ENCODE measurements at places on chromosomes 13 and 19. TPM values are rescaled to one million over a fixed set of nuclear protein-coding genes. Genes with fewer than 3 reads are reported as not detected.
A peak's percentile ranks its signal among the peaks of the same experiment; 100 is the strongest.

DNA sequence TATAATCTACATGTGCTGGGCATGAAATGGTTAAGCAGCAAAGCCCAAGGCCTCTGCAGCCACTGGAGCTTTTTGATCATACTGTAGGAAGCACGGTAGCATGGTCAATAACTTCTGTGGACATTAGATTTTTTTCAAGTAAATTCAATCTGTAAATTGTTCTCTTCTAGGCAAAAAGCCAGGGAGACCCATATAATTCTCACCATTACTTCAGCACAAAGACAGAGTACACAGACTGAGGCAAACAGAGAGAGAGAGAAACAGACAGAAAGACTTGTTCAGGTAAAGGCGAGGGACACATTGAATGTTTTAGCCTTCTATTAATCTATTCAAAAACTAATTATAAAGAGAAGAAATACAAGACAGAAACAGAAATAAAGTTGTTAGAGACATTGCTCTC lies 349.4 kb downstream of the RFC3 start:
- no peaks in the 10 kb centered on the region for H3K36me3 ChIP-seq
- H3K27ac ChIP-seq, result no peak overlapping the region
- no peak overlapping the region for H3K4me3 ChIP-seq
- H3K27me3 ChIP-seq, result peaks cover 4% of the 10 kb centered on the region

- no peaks in the 10 kb centered on the region for H3K36me3 ChIP-seq
- DNase-seq, result no peak
- no peak overlapping the region for H3K27ac ChIP-seq
Measured at GRCh38 chr13:91145571-91146205, 201.8 kb upstream of the MIR17HG start.

GRCh38 chr13:71618159-71618558 lies 248.8 kb downstream of the DACH1 start:
- no peaks in the 10 kb centered on the region for H3K27me3 ChIP-seq
- no peaks in the 10 kb centered on the region for H3K4me1 ChIP-seq
- no peak overlapping the region for H3K4me3 ChIP-seq
- H3K36me3 ChIP-seq, result no peaks in the 10 kb centered on the region
- no peak overlapping the region for H3K27ac ChIP-seq
- no peak for DNase-seq

DNA sequence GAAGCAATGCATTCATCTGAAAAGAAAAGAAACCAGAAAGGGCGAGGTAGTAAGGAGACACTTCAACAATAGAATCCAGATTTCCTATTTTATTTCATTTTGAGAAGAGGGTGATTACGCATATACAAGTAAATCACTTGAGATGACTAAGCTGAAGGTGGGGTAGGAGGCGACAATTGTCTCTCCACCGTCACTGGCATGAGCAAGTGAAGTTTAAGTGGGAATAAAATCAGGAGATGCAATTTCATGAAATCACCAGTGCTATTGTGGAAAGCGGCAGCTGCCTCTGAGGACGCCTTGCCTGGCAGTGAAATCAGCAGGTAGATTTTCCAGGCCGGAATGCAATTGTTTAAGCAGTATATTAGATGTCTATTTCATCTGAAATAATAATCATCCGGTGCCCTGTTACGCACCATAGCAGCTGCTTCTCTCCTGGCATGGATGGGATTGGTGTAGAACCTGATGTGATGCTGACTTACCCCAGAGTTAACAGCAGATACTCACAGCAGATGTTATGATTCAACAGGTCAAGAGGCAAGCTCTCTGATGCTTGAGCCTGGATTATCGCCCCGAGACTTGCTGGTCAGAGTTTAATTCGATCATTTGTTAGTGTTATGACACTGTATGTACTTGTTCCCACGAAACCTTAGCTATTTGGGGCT lies 64.3 kb downstream of the RASL11A start:
- no peak for DNase-seq
- no peaks in the 10 kb centered on the region for H3K27me3 ChIP-seq
- H3K27ac ChIP-seq, result no peak overlapping the region
- no peaks in the 10 kb centered on the region for H3K36me3 ChIP-seq

DNA sequence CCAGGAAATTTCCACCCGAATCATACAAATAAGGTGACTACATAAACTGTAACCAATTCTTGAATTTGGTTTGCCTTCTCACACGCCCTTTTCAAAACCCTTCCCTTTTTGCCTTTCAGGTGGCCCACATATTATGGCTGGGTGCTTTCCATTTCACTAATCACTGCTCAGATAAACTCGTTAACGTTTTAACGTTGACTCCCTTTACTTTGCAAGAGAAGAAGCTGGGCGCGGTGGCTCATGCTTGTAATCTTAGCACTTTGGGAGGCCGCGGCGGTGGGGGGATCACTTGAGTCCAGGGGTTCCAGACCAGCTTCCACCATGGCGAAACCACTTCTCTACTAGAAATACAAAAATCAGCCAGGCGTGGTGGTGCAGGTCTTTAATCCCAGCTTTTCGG lies 19.8 kb upstream of the ZNF91 start:
- peak overlapping the region; percentile 74 for H3K4me3 ChIP-seq
- peaks cover 5% of the 10 kb centered on the region for H3K36me3 ChIP-seq
- H3K4me1 ChIP-seq, result peaks cover 9% of the 10 kb centered on the region
- DNase-seq, result no peak
- H3K27me3 ChIP-seq, result peaks cover 34% of the 10 kb centered on the region

GRCh38 chr13:103772576-103772975 lies 706.4 kb upstream of the SLC10A2 start:
- no peak overlapping the region for H3K27ac ChIP-seq
- no peak for DNase-seq
- H3K4me1 ChIP-seq, result no peaks in the 10 kb centered on the region
- H3K27me3 ChIP-seq, result no peaks in the 10 kb centered on the region

DNA sequence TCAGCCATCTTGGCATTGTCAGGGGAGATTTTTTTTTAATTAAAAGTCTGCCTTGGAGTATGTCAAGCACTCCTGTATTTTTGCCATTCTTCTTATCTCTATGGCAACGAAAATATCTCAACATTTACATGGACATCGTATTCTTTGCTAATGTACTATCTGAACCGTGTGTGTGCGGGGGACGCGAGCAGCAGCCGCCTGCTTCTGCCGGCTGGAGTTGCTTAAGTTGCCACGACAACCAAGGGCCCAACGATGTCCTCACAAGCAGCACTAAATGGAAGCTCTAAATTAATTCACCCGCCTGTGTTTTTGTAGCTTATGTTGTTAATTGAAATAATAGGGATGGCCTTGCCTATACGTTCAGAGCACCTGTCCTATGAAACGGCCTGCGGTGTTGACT lies 309.5 kb downstream of the TEX29 start:
- peaks cover 3% of the 10 kb centered on the region for H3K27me3 ChIP-seq
- no peak for DNase-seq
- no peaks in the 10 kb centered on the region for H3K36me3 ChIP-seq
- no peaks in the 10 kb centered on the region for H3K4me1 ChIP-seq
- H3K4me3 ChIP-seq, result no peak overlapping the region
- no peak overlapping the region for H3K27ac ChIP-seq

DNA sequence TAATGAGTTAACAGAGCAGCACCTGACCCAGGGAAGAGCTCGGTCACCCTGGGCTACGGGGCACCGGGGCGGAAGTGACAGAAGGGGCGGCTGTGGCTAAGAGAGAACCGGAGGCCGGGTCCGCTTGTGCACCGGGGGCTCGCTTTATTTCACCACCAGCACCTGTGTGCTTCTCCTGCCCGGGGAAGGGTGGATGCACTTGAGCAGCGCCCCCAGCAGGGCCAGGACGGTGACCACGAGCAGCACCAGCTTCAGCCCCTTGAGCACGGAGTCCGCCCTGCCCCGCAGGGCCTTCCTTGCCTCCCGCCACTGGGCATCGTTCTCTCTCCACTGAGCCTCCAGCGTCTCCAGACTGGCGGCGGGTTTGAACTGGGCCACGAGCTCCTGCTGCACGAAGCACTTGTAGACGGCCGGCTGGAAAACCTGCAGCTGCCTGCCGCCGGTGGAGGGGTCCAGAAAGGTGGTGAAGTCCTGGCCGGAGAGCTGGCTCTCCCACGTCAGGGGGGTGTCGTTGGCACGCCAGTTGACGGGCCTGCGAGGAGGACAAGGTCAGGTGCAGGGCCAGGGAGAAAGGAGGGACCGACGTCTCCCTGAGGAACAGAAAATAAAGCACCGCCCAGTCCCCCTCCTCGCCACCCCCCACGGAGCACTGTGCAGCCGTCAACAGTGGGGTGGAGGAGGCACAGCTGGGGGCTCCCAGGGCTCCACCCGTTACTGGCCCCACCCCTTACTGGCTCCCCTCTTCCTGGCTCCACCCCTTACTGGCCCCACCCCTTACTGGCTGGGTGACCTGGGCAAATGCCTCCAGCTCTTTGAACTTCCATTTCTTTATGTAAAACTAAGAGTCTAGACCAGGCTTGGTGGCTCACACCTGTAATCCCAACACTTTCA lies 3.6 kb downstream of the FAM187B start:
- H3K27ac ChIP-seq, result no peak overlapping the region
- no peaks in the 10 kb centered on the region for H3K27me3 ChIP-seq
- H3K36me3 ChIP-seq, result no peaks in the 10 kb centered on the region
- DNase-seq, result no peak

- no peaks in the 10 kb centered on the region for H3K36me3 ChIP-seq
- H3K4me3 ChIP-seq, result no peak overlapping the region
- peaks cover 7% of the 10 kb centered on the region for H3K27me3 ChIP-seq
- H3K4me1 ChIP-seq, result no peaks in the 10 kb centered on the region
Measured at GRCh38 chr13:95650696-95651095, 6.2 kb upstream of the DZIP1 start.

- H3K36me3 ChIP-seq, result peaks cover 4% of the 10 kb centered on the region
- no peak overlapping the region for H3K27ac ChIP-seq
- DNase-seq, result no peak
- no peak overlapping the region for H3K4me3 ChIP-seq
Measured at GRCh38 chr19:33157906-33158305, 26.0 kb downstream of the WDR88 start.

DNA sequence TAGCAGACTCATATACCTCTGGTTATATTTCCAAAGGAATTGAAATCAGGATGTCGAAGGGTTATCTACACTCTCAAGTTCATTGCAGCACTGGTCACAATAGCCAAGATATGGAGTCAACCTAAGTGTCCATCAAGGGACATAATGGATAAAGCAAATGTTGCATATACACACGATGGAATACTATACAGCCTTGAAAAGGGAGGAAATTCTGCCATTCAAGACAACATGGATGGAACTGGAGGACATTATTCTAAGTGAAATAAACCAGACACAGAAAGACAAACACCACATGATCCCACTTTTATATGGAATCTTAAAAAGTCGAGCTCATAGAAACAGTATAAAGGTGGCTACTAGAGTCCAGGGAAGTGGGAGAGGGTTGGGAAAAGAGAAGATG lies 13.6 kb upstream of the ERCC1 start:
- H3K27ac ChIP-seq, result no peak overlapping the region
- DNase-seq, result no peak
- no peaks in the 10 kb centered on the region for H3K27me3 ChIP-seq
- H3K36me3 ChIP-seq, result no peaks in the 10 kb centered on the region

DNA sequence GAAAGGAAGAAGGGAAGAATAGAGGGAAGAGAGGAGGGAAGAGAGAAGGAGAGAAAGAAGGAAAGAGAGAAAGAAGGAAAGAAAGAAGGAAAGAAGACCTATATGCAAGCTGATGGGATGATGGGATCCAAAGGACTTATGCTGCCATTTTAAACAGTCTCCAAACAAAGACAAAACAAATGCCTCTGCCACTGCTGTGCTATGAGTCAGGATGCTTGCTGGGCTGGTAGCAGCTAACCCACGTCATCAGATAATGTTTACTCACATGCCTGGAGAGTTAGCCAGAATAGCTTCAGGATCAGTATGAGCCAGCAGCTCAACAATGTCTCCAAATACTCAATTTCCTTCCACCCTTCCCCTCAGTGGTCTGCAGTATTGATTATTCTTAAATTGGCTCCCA lies 12.0 kb upstream of the ZNF274 start:
- H3K4me1 ChIP-seq, result no peaks in the 10 kb centered on the region
- no peaks in the 10 kb centered on the region for H3K27me3 ChIP-seq
- H3K27ac ChIP-seq, result no peak overlapping the region
- peaks cover 9% of the 10 kb centered on the region for H3K36me3 ChIP-seq

- peaks cover 21% of the 10 kb centered on the region for H3K4me1 ChIP-seq
- DNase-seq, result no peak
- peak overlapping the region; percentile 51 for H3K27ac ChIP-seq
- peaks cover 86% of the 10 kb centered on the region for H3K36me3 ChIP-seq
- H3K27me3 ChIP-seq, result no peaks in the 10 kb centered on the region
Measured at GRCh38 chr19:35164418-35164817, 9.9 kb downstream of the FXYD5 start.

GRCh38 chr19:6087074-6087571 lies 23.2 kb downstream of the RFX2 start:
- no peaks in the 10 kb centered on the region for H3K36me3 ChIP-seq
- peaks cover 22% of the 10 kb centered on the region for H3K4me1 ChIP-seq
- DNase-seq, result no peak
- H3K27ac ChIP-seq, result peak overlapping the region; percentile 53

Gene GNG7
- total RNA-seq, result 0.36 TPM

Gene DZIP1
- total RNA-seq, result 0.36 TPM

Gene LMTK3
- total RNA-seq, result 2.2 TPM

Gene PLVAP
- not detected for total RNA-seq

Gene SLC6A16
- total RNA-seq, result 1.4 TPM

Gene KANK3
- 0.47 TPM for total RNA-seq

Measured in activated naive CD8-positive, alpha-beta T cell treated with anti-CD3 and anti-CD28 coated beads for 36 hours (primary cell).